Sigmoid colon (tissue), 7 donors: ENCODE measurements at places on chromosomes 1 and 21. TPM values are rescaled to one million over a fixed set of nuclear protein-coding genes. Genes with fewer than 3 reads are reported as not detected.

C1orf21 gene
- total RNA-seq, result 78.3 TPM

PDE4B gene
- total RNA-seq, result 17.2 TPM

AMY1A gene
- total RNA-seq, result not detected

NR1I3 gene
- total RNA-seq, result not detected

OLIG1 gene
- total RNA-seq, result not detected

TMIGD3 gene
- 1.9 TPM for total RNA-seq

RHBG gene
- total RNA-seq, result not detected

DNA sequence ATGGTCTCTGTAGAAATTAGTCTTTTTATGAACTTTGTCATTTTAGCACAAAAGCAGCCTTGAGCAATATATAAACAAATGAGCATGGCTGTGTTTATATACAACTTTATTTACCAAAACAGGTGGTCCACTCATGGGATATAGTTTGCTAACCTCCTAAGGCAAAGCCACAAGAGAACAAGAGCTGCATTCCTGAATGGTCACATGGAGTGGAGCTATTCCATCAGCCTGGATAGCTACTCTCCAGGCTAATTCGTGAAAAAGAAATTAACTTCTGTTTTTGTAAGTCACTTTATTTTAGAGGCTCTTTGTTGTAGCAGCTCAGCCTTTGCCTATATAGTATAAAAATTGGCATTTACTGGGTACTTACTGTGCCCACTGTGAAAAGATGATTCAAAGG is 163.3 kb upstream of the FAM78B start:
- no peaks in the 10 kb centered on the region for H3K27me3 ChIP-seq
- DNase-seq, result no peak
- H3K36me3 ChIP-seq, result no peaks in the 10 kb centered on the region
- no peak overlapping the region for H3K4me3 ChIP-seq
- no peak overlapping the region for H3K27ac ChIP-seq

DNA sequence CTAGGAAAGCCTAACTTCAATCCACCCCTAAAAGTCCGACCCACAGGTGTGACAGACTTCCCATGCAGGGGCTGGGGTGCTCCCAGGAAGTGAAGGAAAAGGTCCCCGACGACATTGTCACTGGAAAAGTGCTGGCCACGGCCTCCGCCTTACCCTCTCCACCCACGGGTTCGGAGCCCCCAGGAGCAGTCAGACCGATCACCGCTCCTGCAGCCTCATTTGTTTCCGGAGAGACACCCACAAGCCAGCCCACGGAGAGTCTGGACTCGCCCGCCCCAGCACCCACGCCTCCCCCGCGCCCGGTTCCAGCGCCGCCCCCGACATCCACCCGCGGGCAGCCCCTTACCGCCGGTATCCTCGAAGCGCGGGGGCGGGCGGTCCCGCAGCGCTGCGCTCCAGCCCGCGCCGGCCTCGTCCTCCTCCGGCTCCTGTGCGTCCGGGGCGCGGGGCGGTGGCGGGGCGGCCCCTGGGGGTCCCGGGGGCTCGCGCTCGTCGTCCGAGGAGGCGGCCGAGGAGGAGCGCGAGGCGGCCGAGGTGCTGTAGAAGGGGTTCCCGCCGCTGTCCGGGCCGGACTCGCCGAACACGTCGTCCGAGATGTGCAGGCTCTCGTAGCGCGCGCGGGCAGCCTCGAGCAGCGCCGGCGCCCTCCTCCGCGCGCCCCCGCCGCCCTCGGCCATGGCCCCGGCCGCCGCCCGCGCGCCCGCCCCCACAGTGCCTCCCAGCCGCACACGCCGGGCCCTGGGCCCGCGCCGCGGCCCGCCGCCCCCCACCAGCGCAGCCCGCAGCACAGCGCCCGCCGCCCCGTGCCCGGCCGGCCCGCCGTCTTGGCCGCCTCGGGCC is 660 bp downstream of the PGBD5 start:
- H3K36me3 ChIP-seq, result no peaks in the 10 kb centered on the region
- peak overlapping the region; percentile 39 for H3K4me3 ChIP-seq
- H3K27ac ChIP-seq, result no peak overlapping the region
- H3K4me1 ChIP-seq, result peaks cover 11% of the 10 kb centered on the region
- peaks cover 30% of the 10 kb centered on the region for H3K27me3 ChIP-seq
- no peak for DNase-seq

GRCh38 chr1:101314244-101314643 is 77.4 kb downstream of the S1PR1 start:
- H3K27me3 ChIP-seq, result peaks cover 13% of the 10 kb centered on the region
- no peak overlapping the region for H3K27ac ChIP-seq
- H3K36me3 ChIP-seq, result no peaks in the 10 kb centered on the region

- H3K4me1 ChIP-seq, result no peaks in the 10 kb centered on the region
- no peaks in the 10 kb centered on the region for H3K36me3 ChIP-seq
- no peak overlapping the region for H3K27ac ChIP-seq
- no peak overlapping the region for H3K4me3 ChIP-seq
- DNase-seq, result no peak
Observed at GRCh38 chr1:213744780-213745179, 243.0 kb upstream of the PROX1 start.

DNA sequence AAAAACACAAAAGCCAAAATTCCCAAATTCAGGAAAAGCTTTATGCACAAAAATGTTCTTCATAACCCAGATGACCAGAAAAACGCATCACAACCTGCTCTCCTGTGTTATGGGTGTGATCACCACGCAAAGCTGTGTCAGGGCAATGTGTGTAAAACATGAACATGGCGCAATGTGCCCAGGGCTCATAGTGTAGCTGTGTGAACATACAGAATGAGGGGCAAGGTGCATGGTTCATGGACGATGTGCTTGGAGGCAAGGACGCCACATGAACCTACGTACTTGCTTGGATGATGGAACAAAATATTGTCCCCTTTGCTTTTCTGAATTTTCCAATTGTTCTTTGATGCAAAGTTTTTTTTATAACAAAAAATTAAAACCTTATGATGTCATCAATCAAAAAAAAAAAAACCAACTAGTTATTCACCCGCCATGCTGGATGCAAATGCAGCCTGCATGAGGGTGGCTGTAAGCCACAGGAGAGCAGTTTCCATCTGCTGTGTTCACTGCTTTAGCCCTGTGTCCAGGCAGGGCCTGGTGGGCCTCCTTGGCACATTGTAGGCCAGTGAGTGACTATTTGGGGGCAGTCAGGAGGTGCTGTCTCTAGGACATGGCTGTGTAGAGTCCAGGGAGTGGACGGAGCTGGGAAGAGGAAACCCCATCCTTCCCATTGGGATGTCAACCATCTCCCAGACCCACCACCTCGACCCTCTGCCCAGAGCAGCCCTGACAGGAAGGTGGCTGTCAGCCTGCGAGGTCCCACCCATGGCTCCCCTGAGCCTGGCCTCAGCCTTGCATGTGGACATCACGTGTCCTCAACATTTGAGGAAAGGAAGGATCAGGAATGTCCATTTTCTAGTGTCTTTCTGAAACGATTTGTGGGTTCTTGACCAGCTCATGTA is 13.6 kb downstream of the KRTAP10-1 start:
- no peaks in the 10 kb centered on the region for H3K36me3 ChIP-seq
- no peak overlapping the region for H3K4me3 ChIP-seq
- no peaks in the 10 kb centered on the region for H3K4me1 ChIP-seq
- no peaks in the 10 kb centered on the region for H3K27me3 ChIP-seq
- H3K27ac ChIP-seq, result no peak overlapping the region

- H3K36me3 ChIP-seq, result no peaks in the 10 kb centered on the region
- H3K27me3 ChIP-seq, result no peaks in the 10 kb centered on the region
- H3K27ac ChIP-seq, result no peak overlapping the region
- no peak overlapping the region for H3K4me3 ChIP-seq
- DNase-seq, result no peak
- no peaks in the 10 kb centered on the region for H3K4me1 ChIP-seq
Observed at GRCh38 chr21:34956416-34957316, 92.4 kb downstream of the RUNX1 start.

DNA sequence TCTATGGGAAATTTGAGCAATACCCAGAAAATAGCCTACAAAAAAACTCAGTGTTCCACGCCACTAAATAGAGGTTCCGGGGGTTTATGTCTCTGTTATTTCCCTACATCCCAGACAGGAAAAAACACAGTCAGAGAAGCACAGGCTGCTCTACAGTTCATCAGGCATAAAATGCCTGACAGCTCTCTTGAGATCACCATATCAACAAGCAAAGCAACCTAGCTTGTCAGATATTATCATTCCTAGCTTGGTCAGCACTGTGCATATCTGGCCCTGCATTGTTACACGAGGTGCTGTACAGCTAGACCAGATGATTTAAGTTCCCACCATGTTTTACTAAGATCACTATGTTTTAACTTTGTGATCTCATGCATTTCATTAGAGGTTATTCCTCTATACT is 172.6 kb downstream of the PTPRC start:
- no peaks in the 10 kb centered on the region for H3K4me1 ChIP-seq
- no peaks in the 10 kb centered on the region for H3K27me3 ChIP-seq
- H3K27ac ChIP-seq, result no peak overlapping the region
- no peaks in the 10 kb centered on the region for H3K36me3 ChIP-seq
- DNase-seq, result no peak
- no peak overlapping the region for H3K4me3 ChIP-seq

DNA sequence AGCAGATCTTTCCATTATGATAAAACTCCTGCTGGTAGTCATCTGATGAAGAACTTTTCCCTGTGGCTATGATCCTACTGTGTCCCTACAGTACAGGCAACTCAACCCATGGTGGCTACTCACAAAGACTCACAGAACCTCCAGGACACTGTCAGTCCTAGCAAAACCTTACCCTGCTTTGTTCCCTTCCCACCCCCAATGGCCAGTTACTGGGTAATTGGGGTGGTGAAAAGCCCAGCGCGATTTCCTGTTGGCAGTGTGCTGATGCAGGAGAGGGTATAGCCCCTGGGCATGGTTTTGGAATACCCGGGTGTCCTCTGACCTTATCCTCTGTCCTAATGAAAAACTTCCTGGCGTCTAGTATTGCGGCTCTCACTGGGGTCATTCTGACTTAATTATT is 533 bp upstream of the RGL1 start:
- no peak for DNase-seq
- H3K27me3 ChIP-seq, result no peaks in the 10 kb centered on the region
- peak overlapping the region; percentile 65 for H3K4me3 ChIP-seq
- no peaks in the 10 kb centered on the region for H3K36me3 ChIP-seq
- peaks cover 12% of the 10 kb centered on the region for H3K4me1 ChIP-seq
- H3K27ac ChIP-seq, result peak overlapping the region; percentile 83

- peaks cover 13% of the 10 kb centered on the region for H3K4me1 ChIP-seq
- no peaks in the 10 kb centered on the region for H3K36me3 ChIP-seq
- peaks cover 4% of the 10 kb centered on the region for H3K27me3 ChIP-seq
- H3K27ac ChIP-seq, result no peak overlapping the region
- no peak for DNase-seq
Observed at GRCh38 chr1:44501047-44501890, 96.2 kb downstream of the RNF220 start.

- H3K27ac ChIP-seq, result peak overlapping the region; percentile 51
- H3K36me3 ChIP-seq, result no peaks in the 10 kb centered on the region
- no peaks in the 10 kb centered on the region for H3K27me3 ChIP-seq
- peaks cover 6% of the 10 kb centered on the region for H3K4me1 ChIP-seq
Observed at GRCh38 chr21:46035809-46036695, 54.5 kb downstream of the COL6A1 start.

DNA sequence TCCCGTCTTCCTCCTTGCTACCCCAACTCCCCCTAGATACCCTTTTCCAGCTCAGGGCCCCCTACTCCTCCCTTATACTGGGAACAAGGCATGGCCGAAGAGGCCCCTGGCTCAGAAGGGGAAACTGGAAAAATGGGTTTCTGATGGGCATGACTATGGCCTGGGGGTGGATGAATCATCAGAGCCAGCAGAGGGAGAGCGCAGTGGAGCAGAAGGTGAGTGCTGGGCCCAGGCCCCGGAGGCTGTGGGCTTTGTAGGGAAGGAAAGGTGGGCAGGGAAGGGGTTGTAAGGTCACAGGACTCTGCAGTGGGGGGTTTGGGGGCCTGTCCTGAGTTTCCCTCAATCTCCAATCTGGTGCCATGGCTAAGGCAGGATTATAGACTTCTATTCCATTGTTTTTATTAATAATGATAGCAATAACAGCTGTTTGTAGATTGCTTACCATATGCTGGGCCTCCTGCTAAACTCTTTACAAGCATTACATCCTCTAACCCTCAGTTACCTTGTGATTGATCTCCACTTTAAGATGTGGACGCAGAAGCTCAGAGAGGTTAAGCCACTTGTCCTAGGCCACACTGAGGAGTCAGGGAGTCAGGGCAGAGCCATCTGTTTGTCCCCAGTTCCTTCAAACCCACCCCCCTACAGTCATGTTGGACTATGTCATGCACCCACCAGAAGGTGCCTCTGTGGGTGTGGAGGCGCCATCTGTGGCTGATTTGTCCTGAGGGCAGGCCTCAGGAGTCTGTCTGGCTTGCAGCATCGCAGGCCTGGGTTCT is 36.2 kb upstream of the ZNF362 start:
- no peak overlapping the region for H3K27ac ChIP-seq
- H3K27me3 ChIP-seq, result no peaks in the 10 kb centered on the region
- H3K36me3 ChIP-seq, result no peaks in the 10 kb centered on the region
- no peaks in the 10 kb centered on the region for H3K4me1 ChIP-seq
- DNase-seq, result no peak
- no peak overlapping the region for H3K4me3 ChIP-seq

DNA sequence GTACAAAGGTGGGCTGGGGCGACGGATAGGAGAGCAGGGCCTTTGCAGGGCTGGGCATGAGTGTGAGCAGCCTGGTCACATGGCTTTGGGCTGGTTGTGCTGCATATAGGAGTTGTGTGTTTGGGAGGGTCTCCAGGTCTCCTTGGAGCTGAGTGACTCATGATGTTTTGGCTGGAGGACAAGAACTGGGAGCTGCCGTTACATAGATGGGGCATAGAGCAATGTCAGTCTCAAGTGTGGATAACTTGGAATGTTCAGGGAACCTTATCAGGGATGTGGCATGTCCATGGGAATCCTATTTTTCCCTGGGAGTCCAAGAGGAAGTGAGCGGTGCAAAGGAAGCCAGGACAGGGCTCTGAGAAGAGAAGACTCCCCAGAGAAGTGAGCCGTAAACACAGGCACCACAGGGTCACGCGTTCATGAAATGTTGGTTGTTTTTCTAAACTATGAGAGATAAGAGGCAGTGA is 136.4 kb upstream of the KCNE2 start:
- H3K27me3 ChIP-seq, result no peaks in the 10 kb centered on the region
- no peak for DNase-seq
- no peak overlapping the region for H3K27ac ChIP-seq
- no peaks in the 10 kb centered on the region for H3K36me3 ChIP-seq

- no peak overlapping the region for H3K27ac ChIP-seq
- H3K4me3 ChIP-seq, result no peak overlapping the region
- DNase-seq, result no peak
- no peaks in the 10 kb centered on the region for H3K36me3 ChIP-seq
Observed at GRCh38 chr1:17097787-17098186, 21.5 kb downstream of the PADI2 start.

GRCh38 chr1:184982002-184982954 is 8.0 kb upstream of the NIBAN1 start:
- no peaks in the 10 kb centered on the region for H3K36me3 ChIP-seq
- H3K27ac ChIP-seq, result peak overlapping the region; percentile 55
- H3K27me3 ChIP-seq, result no peaks in the 10 kb centered on the region
- H3K4me3 ChIP-seq, result no peak overlapping the region
- peak; percentile 91 for DNase-seq

DNA sequence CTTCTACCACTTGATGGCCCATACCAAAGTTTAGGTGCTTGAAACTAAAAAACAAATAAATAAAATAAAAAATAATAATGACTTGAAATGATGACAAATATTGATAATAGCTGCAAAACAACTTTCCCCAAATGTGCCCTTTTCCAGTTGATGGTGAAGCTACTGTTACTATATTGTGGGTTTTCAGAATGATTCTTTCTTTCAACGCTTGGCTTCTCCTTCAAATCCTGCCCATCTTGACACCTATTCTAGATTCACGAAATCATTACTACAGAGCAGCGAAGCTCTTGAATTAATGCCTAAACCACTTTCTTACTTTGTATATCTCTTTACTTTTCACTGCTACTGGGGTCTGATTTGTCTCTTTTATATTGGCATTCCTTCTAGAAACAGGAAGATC is 9.2 kb upstream of the C1orf141 start:
- H3K27ac ChIP-seq, result no peak overlapping the region
- H3K4me1 ChIP-seq, result peaks cover 4% of the 10 kb centered on the region
- no peaks in the 10 kb centered on the region for H3K36me3 ChIP-seq
- no peak overlapping the region for H3K4me3 ChIP-seq
- no peaks in the 10 kb centered on the region for H3K27me3 ChIP-seq
- DNase-seq, result no peak
